ENCODE measurements at places on chromosomes 7 and 10.

- no peak for DNase-seq
These were observed 9.9 kb upstream of the MYO1G start for GRCh38 chr7:44988701-44989100.

DNA sequence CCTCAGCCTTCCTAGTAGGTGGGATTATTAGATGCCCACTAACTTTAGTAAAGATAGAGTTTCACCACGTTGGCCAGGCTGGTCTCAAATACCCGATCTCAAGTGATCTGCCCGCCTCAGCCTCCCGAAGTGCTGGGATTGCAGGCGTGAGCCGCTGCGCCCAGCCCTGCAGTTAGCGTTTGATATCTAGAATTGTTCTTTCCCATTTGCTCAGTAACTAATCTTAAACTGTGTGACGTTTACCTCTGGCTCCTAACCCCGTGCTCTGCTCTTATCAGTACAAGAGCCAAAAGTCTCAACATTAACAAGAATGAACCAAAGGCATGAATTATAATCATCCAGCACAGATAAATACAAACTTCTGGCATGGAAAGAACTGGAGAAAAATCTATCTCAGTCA is 47.4 kb downstream of the IGF2BP3 start:
- DNase-seq: no peak

DNA sequence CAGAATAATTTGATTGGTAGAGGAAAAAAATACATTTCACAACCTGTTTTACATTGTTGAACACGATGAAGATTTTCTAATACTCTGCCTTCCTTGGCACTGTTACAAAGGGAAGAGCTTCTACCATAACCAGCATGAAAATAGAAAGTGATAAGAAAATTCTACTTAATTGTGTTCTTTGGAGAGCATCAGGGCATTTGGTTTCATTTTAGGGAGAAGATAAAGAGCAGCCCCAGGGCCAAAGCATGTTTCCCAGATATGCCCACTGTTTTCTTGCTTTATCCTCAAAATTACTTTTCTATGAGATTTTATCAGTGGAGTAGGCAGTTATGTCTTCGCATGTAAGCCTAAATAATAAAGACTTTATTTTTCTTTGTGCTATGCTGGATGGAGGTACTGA is 9.5 kb downstream of the CHRM2 start:
- DNase-seq: no peak

- no peak for DNase-seq
These were observed 51.6 kb downstream of the SEM1 start for GRCh38 chr7:96658022-96658412.

- DNase-seq: no peak
These were observed 8.5 kb downstream of the LRRC18 start for GRCh38 chr10:48931188-48931587.

GRCh38 chr7:33418251-33418701 is 288.9 kb downstream of the BBS9 start:
- no peak for DNase-seq

DNA sequence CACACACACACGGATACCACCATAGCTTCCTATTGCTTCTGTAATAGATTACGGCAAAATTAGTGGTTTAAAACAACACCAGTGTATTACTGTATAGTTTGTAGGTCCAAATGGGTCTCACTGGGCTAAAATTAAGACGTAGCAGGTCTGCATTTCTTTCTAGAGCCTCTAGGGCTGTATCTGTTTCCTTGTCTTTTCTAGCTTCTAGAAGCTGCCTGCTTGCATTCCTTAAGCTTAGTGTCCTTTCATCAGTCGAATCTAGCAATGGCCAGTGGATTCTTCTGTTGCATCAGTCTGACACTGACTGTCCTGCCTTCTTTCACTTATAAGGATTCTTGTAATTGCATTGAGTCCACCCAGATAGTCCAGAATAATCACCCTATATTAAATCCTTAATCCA is 882.3 kb downstream of the PCDH15 start:
- no peak for DNase-seq

- DNase-seq: no peak
These were observed 19.6 kb upstream of the AMZ1 start for GRCh38 chr7:2668401-2668800.

DNA sequence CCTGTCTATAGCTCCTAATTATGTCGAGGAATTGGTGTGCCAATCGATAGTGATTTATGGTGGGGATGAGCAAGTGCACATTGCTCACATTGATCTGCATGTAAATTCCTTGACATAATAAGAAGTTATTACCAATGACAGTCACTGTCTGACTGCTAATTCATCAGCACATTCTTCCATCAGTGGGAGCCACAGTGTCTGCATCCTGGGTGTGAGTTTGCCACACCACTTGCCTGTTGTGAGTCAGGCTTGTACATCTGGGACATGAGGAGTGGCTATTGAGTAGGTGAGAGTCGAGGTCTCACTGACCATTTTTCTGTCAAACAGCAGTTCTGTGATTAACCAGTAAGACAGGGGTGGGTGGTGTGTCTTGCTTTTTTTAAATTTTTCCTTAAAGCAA is 263.4 kb downstream of the LRMDA start:
- DNase-seq: no peak

DNA sequence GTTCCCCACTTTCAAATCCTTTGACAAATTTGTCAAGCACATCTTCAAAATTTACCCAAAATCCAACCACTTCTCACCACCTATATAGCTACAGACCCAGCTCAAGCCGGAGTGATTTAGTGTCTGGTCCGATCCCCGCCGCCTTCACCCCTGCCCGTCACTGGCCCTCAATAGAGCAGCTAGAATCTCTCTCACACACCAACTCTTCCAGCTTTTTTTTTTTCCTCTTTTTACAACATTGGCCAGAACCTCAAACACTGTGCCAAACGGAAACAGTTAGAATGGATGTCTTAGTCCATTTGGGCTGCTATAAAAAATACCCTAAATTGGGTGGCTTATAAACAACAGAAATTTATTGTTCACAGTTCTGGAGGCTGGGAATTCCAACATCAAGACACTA is 41.1 kb upstream of the TMEM72 start:
- DNase-seq: no peak

DNA sequence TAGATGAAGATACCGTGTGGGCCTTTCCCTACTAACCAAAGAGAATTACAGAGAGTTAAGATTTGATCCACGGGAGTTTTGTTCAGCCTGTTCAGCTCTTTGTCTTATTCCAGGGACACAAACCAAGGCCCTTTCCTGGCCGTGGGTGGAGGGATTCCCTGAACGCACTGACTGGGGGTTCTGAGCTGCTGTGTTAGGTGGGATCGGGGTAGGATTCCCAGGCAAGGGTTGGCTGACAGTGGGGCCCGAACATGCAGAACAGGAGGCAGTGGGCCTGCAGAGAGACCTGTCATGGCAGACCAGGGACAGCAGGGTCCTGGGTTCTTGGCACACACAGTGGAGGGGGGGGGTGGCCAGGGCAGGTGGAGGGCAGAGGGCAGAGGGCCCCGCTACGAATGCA is 89.5 kb upstream of the MKI67 start:
- no peak for DNase-seq

DNA sequence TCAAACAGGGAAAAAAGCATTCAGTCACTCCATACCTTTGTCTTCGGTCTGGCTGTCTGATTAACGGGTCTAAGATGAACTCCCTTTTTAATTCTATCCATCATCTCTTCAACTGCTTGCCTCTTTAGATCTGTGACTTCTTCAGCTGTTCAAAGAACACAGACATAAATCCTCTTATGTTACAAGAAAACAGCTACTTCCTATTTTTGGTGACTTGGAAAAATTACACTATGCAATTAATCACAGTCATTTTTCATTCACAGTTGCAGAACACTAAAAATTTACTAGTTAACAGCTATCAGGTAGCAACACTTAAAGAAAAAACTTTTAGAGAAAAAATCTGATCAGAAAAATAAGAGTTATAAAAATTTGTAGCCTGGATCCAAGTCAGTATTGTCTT is 66.0 kb downstream of the ENO4 start:
- DNase-seq: no peak

DNA sequence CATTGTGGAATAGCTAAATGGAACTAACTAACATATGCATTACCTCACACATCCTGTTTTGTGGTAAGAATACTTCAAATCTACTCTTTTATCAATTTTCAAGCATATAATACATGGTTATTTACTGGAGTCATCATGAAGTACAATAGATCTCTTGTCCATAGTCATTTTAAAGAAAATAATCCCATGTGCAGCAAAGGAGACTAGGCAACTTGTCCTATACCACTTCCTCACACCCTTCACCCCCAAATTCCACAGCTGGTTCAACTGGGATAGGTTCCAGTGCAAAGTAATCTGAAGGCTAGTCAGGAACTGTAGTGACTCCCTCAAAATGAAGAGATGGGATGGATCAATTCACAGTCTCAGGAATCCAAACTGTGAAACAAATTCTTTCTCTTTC is 176.1 kb downstream of the SGMS1 start:
- no peak for DNase-seq

DNA sequence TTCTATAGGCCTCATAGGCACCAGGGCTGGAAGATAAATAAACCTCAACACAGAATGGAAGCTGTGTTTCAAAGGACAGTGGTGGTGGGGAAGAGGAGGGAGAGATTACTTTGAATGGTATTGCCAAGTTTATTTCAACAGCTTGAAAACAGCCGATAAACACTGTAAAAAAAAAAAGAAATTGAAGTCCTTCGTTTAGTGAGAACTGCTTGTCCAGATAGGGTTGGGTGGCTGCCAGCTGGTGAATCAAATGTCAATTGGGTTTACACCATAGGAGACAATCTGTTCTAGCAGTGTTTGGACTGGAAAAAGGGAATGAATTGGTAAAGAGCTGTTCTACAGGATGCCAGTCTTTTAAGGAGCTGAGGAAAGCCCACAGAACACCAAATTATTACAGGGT is 254.8 kb downstream of the PHF14 start:
- DNase-seq: peak; percentile 85

DNA sequence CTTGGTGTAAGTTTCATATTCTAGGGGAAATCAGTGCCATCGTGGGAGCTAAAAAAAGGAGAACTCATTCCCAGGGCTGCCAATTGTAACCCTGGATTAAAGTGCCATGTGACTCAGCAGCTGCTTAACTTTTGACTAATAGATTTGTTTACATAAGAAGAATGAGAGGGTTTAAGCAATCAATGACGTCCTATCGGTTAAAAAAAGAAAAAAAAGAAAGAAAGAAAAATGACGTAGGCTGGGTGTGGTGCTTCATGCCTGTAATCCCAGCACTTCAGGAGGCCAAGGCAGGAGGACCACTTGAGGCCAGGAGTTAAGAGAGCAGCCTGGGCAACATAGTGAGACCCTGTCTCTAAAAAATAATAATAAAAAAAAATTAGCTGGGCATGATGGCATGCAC is 116.2 kb upstream of the AFAP1L2 start:
- no peak for DNase-seq

DNA sequence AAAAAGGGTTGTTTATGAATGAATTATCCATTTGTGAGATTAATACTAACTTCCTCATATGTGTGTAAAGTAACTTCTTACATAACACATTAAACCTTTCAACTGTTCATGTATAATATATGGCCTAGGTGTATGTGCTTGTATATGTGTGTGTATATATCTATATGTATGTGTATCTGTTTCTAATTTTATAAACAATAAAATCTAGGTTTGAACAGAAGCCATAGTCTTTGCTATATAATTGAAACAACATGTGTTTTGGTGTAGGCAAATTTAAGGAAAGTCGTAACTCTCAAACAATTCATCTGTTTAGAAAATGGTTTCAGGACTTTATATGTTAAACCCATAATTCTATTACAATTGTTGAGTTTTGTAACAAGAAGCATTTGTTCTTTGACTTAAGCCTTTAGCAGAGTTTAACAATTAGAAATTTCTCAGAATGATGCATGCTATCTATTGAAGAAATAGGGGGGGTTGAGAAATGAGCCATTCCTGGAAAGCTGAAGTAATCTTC is 103.3 kb downstream of the BBS9 start:
- no peak for DNase-seq

DNA sequence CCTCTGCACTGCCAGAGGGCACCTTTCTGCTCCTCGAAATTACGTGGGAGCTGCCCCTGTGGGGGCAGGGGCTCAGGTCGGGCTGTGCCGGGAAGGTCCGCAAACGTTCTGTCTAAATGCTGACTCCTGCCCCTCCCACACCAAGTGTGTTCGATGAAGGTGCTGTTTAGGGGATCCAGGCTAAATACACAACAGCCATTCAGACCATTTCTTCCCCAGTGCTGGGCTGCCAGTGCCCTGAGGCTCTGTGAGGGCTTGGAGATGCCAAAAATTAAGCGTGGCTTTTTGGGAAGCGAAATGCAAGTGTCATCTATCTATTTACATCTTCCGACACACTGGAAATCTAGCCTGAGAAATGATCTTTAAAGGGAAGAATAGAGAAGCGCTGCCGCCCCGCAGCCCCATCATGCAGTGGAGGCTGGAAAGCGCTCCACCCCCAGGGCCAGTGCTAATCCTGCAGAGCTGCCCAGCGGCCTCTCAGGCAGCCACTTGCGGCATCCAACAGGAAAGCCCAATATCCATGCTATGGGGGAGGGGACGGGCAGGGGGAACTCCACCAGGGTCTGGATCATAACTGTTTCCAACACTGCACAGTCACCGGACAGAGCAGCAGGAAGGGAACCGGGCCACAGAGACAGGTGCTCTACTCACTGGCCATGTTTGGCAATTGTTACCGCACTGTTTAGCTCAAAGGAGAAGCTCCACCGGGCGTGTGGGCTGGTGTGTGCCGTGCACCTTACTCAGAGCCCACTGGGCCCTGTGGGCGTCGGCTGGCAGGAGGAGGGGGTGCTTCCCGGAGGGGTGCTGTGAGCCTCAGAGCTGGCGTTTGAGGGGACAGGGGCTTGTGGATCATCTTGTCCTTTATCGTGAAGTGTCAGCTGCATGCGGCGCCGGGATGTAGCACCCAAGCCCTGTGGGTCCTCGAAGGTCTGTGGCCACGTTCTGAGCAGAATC is 205.5 kb downstream of the DNAJB6 start:
- DNase-seq: no peak

DNA sequence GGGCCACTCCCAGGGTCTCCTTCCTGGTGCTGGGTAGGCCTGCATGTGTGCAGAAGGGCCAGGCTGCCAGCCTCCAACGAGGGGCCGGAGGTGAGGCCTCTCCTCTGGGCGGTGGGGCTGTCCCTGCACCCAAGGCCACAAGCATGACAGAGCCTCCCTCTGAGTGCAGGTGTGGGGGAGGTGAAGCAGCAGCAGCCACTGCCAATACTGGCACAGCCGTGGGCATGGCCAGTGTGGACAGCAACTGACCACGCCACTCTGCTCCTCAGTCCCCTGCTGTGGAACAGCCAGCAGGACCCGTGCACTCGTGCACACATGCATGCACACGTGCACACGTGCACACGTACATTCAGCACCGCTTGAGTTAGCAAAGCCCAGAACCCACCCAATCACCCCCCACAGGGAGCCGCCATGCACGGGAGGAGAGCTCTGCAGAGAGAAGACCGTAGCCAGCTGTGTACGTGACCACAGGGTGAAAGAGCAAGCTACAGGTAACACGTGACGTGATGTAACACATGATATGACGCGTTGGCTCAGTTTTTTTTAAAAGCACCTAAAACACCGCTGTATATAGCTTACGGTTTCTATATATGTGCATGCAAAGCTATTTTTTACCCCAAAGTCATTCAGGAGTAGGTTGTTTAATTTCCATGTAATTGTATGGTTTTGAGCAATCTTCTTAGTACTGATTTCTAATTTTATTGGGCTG is 23.1 kb downstream of the PAPOLB start:
- DNase-seq: no peak

GRCh38 chr7:1368682-1369571 is 90.3 kb downstream of the MICALL2 start:
- DNase-seq: peak; percentile 34
